GM06990 (cell line): ENCODE measurements at places on chromosomes 2 and 18.

- DNase-seq, result no peak
Measured at GRCh38 chr2:226655871-226656270, 143.7 kb downstream of the IRS1 start.

DNA sequence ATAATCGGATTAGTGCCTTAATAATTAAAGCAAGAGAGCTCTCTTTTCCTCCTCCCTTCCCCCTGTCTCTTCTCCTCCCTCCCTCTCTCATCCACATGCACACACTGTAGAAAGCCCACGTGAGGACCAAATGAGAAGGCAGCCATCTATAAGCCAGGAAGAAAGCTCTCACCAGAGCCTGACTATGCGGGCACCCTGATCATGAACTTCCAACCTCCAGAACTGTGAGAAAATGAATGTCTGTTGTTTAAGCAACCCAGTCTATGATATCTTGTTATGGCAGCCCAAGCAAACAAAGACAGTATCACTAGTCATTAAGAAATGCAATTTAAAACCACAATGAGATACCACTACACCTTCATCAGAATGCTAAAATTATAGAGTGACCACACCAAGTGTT is 220.3 kb downstream of the EN1 start:
- no peak for DNase-seq

DNA sequence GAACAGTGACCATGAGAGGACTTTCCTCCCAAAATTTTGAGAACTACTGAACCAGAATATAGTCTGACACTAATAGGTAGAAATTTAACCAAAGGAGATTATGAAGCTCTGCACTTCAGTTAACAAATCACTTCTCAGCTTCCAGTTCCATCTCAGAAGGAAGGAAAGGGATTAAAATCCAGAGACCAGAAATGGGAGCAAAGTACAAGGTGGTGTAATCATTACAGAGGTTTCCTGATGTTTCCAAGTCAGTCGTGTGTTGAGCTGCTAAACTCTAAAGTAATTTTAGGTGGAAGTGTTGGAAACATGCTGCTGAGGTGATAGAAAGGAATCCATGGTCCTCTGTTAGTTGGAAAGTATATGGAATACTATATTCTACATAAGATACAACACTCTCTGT is 10.8 kb downstream of the TYMS start:
- DNase-seq, result no peak

- no peak for DNase-seq
Measured at GRCh38 chr2:187918996-187919821, 365.0 kb upstream of the TFPI start.

- no peak for DNase-seq
Measured at GRCh38 chr2:240455272-240455646, 19.8 kb downstream of the GPC1 start.

DNA sequence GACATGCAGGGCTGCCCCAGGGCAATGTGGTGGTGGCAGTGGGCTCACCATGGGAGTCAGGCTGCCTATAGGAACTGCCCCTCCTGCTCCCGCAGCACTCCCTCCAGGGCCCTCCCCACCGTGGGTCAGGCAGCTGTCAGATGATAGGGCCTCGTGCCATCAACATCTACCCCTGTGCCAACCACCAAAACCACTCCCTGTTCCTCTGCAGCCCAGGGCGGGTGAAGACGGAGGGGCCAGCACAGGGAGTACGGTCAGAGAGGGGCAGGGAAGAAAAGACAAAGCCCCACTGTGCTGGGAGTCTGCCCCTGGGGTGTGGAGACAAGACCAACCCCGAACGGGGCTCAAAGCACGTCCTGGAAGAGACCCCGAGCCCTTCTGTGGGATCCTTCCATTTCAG is 97.4 kb downstream of the TNS1 start:
- DNase-seq, result no peak

GRCh38 chr2:102636283-102636907 is 17.0 kb downstream of the SLC9A2 start:
- DNase-seq, result no peak

DNA sequence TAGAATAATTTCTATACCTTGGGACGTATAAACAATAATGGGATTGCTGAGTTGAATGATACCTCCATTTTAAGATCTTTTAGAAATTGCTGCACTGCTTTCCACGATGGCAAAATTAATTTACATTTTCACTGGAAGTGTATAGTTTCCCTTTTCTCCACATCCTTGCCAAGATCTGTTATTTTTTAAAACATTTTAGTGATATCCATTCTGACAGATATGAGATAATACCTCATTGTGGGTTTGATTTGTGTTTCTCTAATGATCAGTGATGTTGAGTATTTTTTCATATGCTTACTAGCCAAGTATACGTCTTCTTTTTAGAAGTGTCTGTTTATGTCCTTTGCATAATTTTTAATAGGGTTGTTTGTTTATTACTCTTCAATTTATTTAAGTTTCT is 908.5 kb upstream of the CNTNAP5 start:
- no peak for DNase-seq

GRCh38 chr2:109679626-109680025 is 65.5 kb downstream of the SOWAHC start:
- DNase-seq, result no peak

DNA sequence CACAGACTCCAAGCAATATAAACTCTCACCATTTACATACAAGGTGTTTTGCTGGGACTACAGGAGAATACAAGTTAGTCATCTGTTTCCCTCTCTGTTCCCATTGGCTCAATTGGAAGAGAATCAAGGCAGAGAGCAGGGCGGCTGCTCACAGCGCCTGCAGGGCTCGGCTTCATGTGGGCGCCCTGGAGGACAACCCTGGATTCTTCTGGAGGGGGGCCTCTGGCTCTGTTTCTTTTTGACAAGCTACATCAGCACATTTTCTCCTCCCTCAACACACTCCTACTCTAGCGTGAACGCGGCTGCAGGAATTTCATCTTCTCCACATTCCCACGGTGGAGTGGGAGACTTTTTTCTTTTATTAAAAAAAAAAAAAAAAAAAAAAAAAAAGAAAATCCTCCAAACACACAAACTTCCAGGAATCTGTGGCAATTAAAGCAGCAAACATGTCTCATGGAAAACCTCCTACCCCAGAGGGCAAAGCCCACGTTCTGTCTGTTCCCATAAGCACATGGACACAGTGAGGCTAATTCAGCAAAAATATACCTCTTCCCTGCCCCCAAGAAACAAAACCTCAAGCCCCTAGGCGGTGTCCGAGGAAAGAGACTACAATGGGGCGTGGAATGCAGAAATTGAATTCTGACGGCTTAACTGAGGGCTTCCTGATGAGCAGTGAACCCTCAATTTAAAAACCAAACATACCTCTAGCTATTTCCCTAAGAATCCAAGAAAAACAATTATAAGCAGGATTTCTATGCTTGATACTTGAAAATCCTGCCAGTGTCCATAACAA is 50.6 kb downstream of the PARD6G start:
- no peak for DNase-seq

DNA sequence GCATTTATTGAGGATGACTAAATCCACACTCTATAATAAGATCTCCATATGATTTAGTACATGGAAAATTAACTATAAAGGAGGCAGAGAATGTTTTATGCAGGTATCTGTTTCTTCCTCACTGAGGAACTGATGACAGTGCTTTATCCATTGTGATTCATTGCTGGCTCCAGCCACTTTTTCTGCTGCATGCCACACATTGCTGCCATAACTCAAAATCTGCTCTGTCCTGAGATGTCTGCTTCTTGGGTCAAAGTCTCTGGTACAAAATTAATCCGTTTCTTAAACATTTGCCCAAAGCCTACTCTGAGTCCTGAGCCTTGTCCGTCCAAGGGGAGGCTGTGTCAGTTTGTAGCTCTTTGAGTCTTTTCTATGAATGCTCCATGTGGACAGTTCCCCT is 15.5 kb upstream of the ARHGAP28 start:
- DNase-seq, result no peak
